Osteoblast (primary cell): ENCODE measurements at places on chromosomes 16 and 17. TPM values are rescaled to one million over a fixed set of nuclear protein-coding genes. Genes with fewer than 3 reads are reported as not detected.
A peak's percentile ranks its signal among the peaks of the same experiment; 100 is the strongest.

DNA sequence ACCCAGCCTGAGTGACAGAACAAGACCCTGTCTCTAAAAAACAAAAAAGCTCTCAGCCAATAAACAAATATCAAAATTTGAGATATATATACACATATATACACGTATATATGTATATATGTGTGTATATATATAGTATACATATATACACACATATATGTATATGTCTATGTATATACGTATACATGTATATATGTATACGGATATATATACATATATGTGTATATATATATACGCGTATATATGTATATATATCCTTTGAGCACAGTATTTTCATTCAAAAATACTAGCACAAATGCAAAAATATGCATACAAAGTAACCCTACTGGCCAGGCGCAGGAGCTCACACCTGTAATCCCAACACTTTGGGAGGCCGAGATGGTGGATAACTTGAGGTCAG is 13.0 kb downstream of the MTMR4 start:
- H3K4me3 ChIP-seq, result no peak overlapping the region
- no peak overlapping the region for H3K27ac ChIP-seq
- H3K4me1 ChIP-seq, result peaks cover 2% of the 10 kb centered on the region
- peaks cover 47% of the 10 kb centered on the region for H3K36me3 ChIP-seq

DNA sequence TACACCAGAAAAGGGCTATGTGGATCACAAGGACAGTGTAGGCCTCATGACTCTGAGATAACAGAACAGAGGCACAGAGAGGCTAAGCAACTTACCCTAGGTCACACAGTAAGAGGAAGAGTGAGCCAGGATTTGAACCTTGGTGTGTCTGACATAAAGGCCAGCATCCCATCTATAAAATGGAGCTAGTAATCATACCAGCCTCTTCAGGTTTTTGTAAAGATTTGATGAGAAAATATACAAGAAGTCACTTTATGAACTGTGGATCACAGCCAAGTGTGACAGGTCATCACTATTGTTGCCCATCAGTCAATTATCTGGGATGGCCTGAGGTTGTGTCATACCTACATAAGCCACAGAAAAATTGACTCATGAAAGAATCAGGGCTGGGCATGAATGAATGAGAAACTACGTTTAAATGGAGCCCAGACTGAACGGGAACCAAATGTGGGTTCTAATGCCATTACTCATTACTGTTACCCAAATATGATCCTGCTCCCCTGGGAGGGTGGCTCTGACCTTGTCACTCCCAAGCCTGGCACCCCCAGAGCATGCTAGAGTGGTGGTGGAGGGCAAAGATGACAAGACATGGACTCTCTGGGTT is 21.0 kb downstream of the FBXO39 start:
- peaks cover 5% of the 10 kb centered on the region for H3K4me1 ChIP-seq
- no peaks in the 10 kb centered on the region for H3K36me3 ChIP-seq
- H3K4me3 ChIP-seq, result no peak overlapping the region
- no peak overlapping the region for H3K27ac ChIP-seq
- peaks cover 8% of the 10 kb centered on the region for H3K27me3 ChIP-seq

GRCh38 chr16:9165681-9166080 is 74.2 kb downstream of the HAPSTR1 start:
- DNase-seq, result no peak
- no peaks in the 10 kb centered on the region for H3K4me1 ChIP-seq
- no peaks in the 10 kb centered on the region for H3K36me3 ChIP-seq
- no peaks in the 10 kb centered on the region for H3K27me3 ChIP-seq

DNA sequence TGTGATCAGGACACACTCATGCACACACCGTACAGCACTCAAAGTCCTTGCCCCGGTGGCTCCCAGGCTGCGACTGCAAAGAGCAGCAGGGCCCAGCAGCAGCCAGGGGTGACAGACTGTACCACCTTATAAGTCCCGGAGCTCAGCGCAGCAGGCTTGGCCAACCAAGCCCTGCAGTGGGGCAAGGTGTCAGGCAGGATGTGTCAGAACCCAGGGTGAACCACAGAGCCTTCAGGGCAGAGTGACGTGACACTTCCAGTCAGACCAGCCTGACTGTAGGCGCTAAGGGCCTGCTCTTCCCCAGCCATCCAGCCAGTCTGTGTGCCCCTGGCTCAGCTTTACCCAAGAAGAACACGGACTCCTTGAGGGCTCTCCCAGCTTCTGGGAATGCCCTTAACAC is 204.1 kb downstream of the COPRS start:
- DNase-seq, result peak; percentile 22
- H3K27me3 ChIP-seq, result peaks cover 3% of the 10 kb centered on the region
- H3K36me3 ChIP-seq, result no peaks in the 10 kb centered on the region
- peaks cover 4% of the 10 kb centered on the region for H3K4me1 ChIP-seq

- H3K27ac ChIP-seq, result no peak overlapping the region
- H3K4me1 ChIP-seq, result no peaks in the 10 kb centered on the region
- DNase-seq, result no peak
These were observed 75.9 kb downstream of the IRX6 start for GRCh38 chr16:55399911-55400310.

GRCh38 chr17:72118335-72119076 is 2.3 kb upstream of the SOX9 start:
- H3K36me3 ChIP-seq, result no peaks in the 10 kb centered on the region
- H3K4me1 ChIP-seq, result peaks cover 26% of the 10 kb centered on the region
- H3K27ac ChIP-seq, result no peak overlapping the region
- H3K27me3 ChIP-seq, result peaks cover 44% of the 10 kb centered on the region

The TBC1D3K gene
- total RNA-seq, result not detected in 2 replicates

- no peak overlapping the region for H3K27ac ChIP-seq
- peaks cover 6% of the 10 kb centered on the region for H3K4me1 ChIP-seq
- DNase-seq, result peak; percentile 22
- H3K27me3 ChIP-seq, result no peaks in the 10 kb centered on the region
- H3K4me3 ChIP-seq, result no peak overlapping the region
These were observed 6.8 kb downstream of the CDIP1 start for GRCh38 chr16:4531811-4532210.

The KRTAP4-3 gene
- not detected in 2 replicates for total RNA-seq

The RAMP2 gene
- not detected in 2 replicates for total RNA-seq

The TBC1D3 gene
- not detected in 2 replicates for total RNA-seq

DNA sequence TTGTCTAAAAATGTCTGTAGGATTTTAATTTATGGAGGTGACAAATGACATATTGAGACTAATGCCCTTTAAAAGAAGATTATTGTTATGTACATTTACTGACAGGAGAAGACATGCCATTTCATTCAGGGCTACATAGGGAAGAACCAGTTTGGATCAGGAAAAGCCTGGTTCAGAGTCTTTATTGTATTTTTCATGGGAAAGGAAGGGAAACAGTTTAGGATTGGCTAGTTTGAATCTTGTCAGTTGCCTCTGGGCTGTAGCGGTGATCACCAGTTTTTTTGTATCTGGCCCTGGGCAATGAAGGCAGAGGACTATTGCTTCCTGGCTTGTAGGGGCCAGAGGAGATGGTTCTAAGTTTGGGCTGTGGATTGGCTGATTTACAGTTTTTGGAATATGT is 31.8 kb downstream of the NSRP1 start:
- no peak overlapping the region for H3K27ac ChIP-seq
- no peaks in the 10 kb centered on the region for H3K27me3 ChIP-seq
- H3K4me3 ChIP-seq, result no peak overlapping the region
- no peaks in the 10 kb centered on the region for H3K4me1 ChIP-seq
- peaks cover 13% of the 10 kb centered on the region for H3K36me3 ChIP-seq

The STAC2 gene
- under 0.01 TPM in 1 of 2 replicates, not detected in the other for total RNA-seq

DNA sequence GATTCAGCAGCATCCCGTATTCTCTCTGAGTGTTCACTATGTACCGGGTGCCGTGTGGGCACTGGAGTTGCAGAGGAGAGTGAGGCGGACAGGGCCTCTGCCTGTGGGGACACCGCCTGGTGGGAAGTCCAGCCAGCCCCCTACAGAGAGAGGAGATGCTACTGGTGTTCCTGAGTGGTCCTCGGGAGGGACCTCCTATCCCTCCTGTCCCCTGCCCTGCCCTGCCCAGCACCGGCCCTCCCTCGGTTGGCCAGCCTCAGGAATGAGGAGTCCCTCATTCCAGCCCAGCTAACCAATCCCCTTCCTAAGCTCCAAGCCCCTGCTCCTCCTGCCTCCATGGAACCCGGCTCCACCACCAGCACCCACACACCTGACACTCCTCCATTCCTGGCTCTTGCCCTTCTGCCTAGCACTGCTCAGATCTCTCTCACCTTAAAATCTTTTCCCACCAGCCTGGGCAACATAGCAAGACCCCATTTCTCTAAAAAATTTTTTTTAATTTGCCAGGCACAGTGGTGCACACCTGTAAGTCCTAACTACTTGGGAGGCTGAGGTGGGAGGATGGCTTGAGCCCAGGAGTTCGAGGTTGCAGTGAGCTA is 2.0 kb downstream of the ASGR2 start:
- no peaks in the 10 kb centered on the region for H3K27me3 ChIP-seq
- no peak overlapping the region for H3K27ac ChIP-seq
- no peaks in the 10 kb centered on the region for H3K4me1 ChIP-seq
- DNase-seq, result peak; percentile 54
- H3K4me3 ChIP-seq, result no peak overlapping the region

DNA sequence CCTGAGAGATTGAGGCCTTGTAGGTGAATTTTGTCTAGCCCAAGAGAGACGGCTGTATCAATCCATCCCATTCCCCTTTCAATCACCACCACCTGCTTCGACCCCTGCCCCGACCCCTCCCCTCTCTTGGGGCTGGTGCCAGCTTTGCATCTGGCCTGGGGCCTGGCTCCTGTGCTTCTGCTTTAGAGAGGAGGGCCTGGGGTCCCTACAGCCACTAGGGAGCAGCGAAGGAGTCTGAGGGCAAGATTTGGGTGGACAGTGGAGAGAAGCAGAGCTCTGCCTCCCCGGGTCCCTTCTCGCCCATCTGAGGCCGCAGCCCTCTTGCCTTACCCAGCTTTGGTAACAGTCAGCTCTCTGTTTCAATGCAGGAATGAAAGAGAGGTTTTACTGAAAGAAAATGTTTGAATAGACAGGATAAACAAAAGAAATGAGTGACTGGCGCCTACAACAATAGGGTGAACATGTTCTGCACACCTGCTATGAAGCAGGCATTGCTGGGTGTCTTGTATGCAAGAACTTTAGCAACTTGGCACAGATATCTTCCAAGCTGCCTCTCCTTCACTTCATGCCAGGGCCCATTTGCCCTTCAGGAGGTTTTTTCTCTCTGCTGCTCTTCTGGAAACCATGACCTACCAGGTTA is 57.4 kb downstream of the SLC47A1 start:
- DNase-seq, result no peak
- H3K4me3 ChIP-seq, result no peak overlapping the region
- H3K4me1 ChIP-seq, result no peaks in the 10 kb centered on the region

The CDH1 gene
- 0.59 and 1.1 TPM in 2 replicates for total RNA-seq

The FA2H gene
- total RNA-seq, result not detected in 2 replicates

The SMIM36 gene
- not detected in 2 replicates for total RNA-seq
